ENCODE measurements at places on chromosomes 7 and 10.

DNA sequence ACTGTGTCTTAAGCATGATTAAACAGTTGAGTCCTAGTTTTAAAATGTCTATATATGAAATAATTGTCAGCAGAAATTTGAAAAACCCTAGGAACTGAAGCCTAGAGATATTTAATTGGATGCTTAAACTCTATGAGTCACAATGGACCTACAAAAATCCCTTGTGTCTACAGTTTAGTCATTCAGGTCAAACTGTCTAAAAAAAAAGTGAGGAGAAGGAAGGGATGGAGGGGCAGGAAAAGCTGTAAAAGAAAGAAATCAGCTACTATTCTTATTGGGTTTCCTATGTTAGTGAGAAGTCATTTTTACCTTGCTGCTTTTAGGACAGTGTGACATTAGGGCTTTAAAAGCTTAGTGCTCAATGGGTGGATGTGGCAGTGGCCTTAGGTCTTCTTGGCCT lies 406.1 kb upstream of the FZD8 start:
- no peak overlapping the region for H3K4me3 ChIP-seq
- no peaks in the 10 kb centered on the region for H3K36me3 ChIP-seq
- H3K27ac ChIP-seq: no peak overlapping the region
- DNase-seq: no peak

DNA sequence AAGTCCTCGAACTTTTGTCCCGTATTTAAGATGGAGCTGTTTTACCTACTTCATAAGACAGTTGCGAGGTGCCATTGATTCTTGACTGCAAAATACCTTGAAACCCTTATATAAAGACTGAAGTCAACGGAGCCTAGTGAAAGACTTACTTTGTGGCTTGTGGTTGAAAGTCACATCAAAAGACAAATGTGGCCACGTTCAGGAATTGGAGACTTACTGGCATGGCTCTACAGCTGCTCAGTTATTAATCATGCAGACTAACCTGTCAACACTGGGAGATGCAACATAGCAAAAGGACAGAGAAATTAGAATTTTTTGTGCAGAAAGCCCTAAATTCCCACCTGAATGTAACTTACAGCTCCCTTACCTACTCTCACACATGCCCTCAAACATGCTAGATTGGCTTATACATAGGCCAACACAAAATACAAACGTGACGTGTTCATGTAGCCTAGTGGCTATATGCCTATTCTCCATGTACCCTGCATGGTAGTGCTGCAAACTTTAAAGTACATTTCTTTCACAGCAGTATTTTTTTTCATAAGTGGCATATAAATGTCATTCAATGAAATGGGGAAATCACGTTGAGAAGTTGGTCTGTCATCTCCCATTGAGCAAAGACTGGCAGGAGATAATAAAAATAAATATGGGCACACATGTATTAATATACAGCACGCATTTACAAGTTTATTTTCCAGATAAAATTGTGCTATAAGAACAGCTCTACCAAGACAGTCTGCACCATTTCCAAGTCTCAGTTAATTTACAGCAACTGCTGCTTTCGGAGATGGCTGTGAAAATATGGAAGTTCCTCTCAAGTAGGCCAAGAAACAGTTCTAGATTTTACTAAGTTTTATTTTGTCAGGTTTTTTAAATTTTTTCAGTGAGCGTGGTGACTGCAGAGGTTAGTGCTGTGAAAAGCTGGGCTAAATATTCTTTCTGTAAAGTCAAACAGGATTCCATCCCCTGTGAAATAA lies 170.4 kb upstream of the C7orf33 start:
- no peaks in the 10 kb centered on the region for H3K27me3 ChIP-seq
- no peaks in the 10 kb centered on the region for H3K4me1 ChIP-seq
- no peak overlapping the region for H3K27ac ChIP-seq
- no peak for DNase-seq
- H3K36me3 ChIP-seq: no peaks in the 10 kb centered on the region

GRCh38 chr10:93751832-93752231 lies 5.9 kb upstream of the LGI1 start:
- no peak for DNase-seq
- H3K4me3 ChIP-seq: peak overlapping the region; percentile 6
- H3K27me3 ChIP-seq: no peaks in the 10 kb centered on the region
- H3K27ac ChIP-seq: no peak overlapping the region

GRCh38 chr10:74502963-74503608 lies 323.3 kb upstream of the KAT6B start:
- no peaks in the 10 kb centered on the region for H3K27me3 ChIP-seq
- no peak overlapping the region for H3K27ac ChIP-seq

GRCh38 chr10:71520042-71520441 lies 123.3 kb downstream of the CDH23 start:
- no peaks in the 10 kb centered on the region for H3K36me3 ChIP-seq
- no peaks in the 10 kb centered on the region for H3K4me1 ChIP-seq
- no peak overlapping the region for H3K4me3 ChIP-seq
- H3K27ac ChIP-seq: no peak overlapping the region

DNA sequence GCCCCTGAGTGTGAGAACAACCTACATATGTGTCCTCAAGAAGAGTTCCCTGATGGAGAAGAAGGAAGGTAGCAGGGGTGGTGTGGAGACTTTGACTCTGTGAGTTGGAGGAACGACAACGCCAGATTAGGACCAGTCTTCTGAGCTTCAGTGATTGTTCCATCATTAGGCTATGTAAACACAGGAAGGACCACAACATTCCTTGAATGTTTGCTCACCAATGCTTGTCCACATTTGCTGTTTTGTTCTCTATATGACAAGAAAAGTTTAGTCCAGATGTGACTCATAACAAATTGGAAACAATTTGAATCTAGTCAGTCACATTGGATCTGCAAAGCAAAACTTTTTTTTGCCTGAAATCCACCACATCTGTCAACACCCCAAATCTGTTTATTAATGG lies 62.7 kb downstream of the ENTPD1 start:
- H3K27me3 ChIP-seq: no peaks in the 10 kb centered on the region
- H3K4me3 ChIP-seq: no peak overlapping the region
- H3K36me3 ChIP-seq: no peaks in the 10 kb centered on the region

GRCh38 chr10:63374991-63375390 lies 90.8 kb downstream of the JMJD1C start:
- no peaks in the 10 kb centered on the region for H3K27me3 ChIP-seq
- no peaks in the 10 kb centered on the region for H3K4me1 ChIP-seq
- no peak overlapping the region for H3K4me3 ChIP-seq
- H3K27ac ChIP-seq: no peak overlapping the region

GRCh38 chr7:103150192-103150591 lies 1.3 kb upstream of the NAPEPLD start:
- no peak overlapping the region for H3K27ac ChIP-seq
- H3K36me3 ChIP-seq: no peaks in the 10 kb centered on the region
- no peak for DNase-seq
- no peaks in the 10 kb centered on the region for H3K4me1 ChIP-seq

DNA sequence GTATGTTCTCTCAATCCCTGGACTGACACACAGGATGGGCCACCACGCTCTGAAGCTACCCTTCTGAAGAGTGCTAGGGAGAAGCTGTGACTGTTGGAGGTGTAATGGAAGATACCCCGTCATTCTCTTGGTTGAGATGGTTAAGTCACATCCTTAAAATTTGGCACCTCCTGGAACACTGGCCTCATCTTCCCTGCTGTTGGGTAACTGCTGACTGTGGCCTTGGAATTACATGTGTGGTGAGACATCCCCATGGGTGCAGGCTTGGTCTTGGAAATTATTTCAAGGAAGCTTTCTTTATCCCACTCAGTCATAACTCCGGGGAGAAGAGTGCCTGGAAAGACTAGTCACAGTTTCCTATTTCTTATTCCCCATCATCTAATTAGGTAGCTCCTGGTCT lies 62.0 kb downstream of the LRMDA start:
- H3K27ac ChIP-seq: no peak overlapping the region
- H3K27me3 ChIP-seq: no peaks in the 10 kb centered on the region
- DNase-seq: no peak
- H3K4me1 ChIP-seq: no peaks in the 10 kb centered on the region
- H3K36me3 ChIP-seq: no peaks in the 10 kb centered on the region

DNA sequence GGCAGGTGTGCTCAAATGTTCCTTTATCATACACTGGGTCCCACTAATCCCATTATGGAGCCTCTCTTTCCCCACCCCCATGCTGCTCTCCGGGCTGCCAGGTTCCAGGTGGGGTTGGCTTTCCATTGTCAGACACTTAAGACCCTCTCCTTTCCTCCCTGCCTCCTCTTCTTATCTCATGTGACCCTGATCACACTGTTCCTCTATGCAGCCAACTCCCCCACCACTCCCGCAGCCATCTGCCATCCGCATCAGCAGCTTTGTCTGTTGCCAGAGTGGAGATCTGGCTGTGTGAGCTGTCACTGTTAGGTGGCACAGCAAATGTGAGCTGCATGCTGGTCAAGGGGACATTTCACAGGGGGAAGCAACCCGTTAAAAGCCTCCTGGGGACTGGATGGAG lies 391.4 kb downstream of the TNS3 start:
- H3K4me1 ChIP-seq: peaks cover 1% of the 10 kb centered on the region
- H3K36me3 ChIP-seq: no peaks in the 10 kb centered on the region
- no peak overlapping the region for H3K27ac ChIP-seq
- DNase-seq: no peak
- H3K27me3 ChIP-seq: no peaks in the 10 kb centered on the region

DNA sequence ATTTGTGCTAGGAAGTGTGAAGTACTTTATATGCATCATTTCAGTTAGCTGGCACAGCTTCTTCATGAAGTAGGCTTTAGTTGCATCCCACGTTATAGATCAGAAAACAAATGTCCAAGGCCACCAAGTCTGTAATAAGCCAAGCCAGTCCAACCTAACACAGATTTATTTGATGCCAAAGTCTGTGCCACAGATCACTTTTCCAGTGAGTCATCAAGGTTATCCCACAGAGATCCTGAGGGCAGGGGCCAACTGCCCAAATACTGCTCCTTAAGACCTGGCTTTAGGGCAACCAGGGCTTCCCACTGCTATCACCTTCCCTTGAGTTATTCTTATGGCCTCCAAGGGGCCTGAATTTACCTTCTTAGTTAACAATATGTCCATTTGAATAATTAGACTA lies 1340.4 kb downstream of the XPNPEP1 start:
- no peaks in the 10 kb centered on the region for H3K4me1 ChIP-seq
- H3K27me3 ChIP-seq: no peaks in the 10 kb centered on the region

- H3K27me3 ChIP-seq: peaks cover 5% of the 10 kb centered on the region
- peak overlapping the region; percentile 17 for H3K27ac ChIP-seq
- H3K4me1 ChIP-seq: no peaks in the 10 kb centered on the region
- peak overlapping the region; percentile 65 for H3K4me3 ChIP-seq
These were observed 3.2 kb downstream of the SFMBT2 start for GRCh38 chr10:7407368-7408290.

DNA sequence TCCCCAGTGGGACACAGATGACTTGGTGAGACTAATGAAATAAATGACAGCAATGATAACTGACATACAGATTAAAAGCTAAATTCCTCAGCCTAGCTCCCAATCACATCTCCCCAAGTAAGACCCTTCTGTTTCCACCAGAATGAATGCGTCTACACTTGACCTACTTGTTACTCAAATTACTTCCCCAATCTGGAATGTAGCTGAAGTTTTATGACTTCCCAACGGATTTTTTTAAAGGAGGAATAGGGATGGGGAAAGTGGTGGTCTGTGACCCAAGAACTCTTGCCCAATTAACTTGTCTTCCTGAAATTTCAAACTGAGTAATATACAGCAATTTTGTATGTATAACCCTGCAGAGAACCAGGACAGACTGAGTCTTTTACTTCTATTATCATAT lies 9.1 kb downstream of the H2AZ2 start:
- no peak overlapping the region for H3K27ac ChIP-seq
- H3K4me1 ChIP-seq: no peaks in the 10 kb centered on the region
- no peak overlapping the region for H3K4me3 ChIP-seq
- DNase-seq: no peak
- peaks cover 72% of the 10 kb centered on the region for H3K36me3 ChIP-seq

DNA sequence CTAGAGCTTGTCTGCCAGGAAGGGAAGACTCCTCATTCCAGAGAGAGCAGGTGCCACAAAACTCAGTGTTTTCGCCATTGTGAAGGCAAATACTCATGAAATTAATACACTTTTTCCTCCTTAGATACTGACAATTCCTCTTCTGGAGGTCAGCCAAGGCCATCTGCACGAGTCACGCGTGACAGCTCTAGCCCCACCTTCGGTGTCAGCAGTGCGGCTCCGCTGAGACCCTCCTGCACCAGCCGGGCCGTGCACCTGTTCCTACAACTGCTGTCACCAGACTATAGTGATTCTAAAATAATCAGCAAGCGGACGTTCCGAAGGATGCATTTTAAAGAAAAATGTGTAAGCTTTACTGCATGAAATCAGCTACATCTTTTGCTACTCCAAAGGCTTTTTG lies 127.7 kb downstream of the DIP2C start:
- H3K4me1 ChIP-seq: peaks cover 3% of the 10 kb centered on the region
- no peak for DNase-seq
- no peaks in the 10 kb centered on the region for H3K27me3 ChIP-seq
- no peaks in the 10 kb centered on the region for H3K36me3 ChIP-seq

- H3K4me3 ChIP-seq: no peak overlapping the region
- H3K36me3 ChIP-seq: no peaks in the 10 kb centered on the region
- no peak for DNase-seq
- H3K27me3 ChIP-seq: no peaks in the 10 kb centered on the region
- no peaks in the 10 kb centered on the region for H3K4me1 ChIP-seq
These were observed 91.6 kb downstream of the C10orf105 start for GRCh38 chr10:71627956-71628355.

- peaks cover 16% of the 10 kb centered on the region for H3K36me3 ChIP-seq
- no peak for DNase-seq
- H3K27me3 ChIP-seq: no peaks in the 10 kb centered on the region
- no peak overlapping the region for H3K27ac ChIP-seq
- no peak overlapping the region for H3K4me3 ChIP-seq
These were observed 45.8 kb downstream of the CHST15 start for GRCh38 chr10:124047427-124048152.

- no peaks in the 10 kb centered on the region for H3K4me1 ChIP-seq
- no peak overlapping the region for H3K4me3 ChIP-seq
- DNase-seq: peak; percentile 69
- no peak overlapping the region for H3K27ac ChIP-seq
- H3K36me3 ChIP-seq: no peaks in the 10 kb centered on the region
These were observed 93.3 kb downstream of the CUL2 start for GRCh38 chr10:34996843-34997242.

DNA sequence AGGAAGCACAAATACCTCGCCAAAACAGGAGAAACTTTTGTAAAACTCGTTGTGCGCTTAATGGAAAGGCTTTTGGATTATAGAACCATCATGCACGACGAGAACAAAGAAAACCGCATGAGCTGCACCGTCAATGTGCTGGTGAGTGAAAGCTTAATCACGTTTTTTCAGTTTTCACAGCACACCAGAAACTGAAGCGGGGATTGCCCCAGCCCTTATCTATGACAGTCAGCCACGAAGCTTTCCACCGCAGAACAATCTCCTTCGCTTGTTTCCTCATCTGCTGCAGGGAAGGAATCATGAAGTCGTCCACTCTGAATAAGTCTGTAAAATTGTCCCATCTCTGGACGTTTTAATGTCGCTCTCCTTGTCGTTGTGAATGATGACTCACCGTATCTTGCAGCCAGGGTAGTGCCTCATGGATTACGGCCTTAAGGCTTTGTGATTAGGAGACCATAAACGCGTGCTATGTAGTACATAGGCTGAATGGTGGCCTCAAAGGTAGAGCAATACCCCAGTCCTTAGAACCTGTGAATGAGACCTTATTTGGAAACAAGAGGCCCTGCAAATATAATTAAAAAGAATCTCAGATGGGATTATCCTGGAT lies 174.9 kb upstream of the NPS start:
- no peaks in the 10 kb centered on the region for H3K4me1 ChIP-seq
- H3K36me3 ChIP-seq: peaks cover 20% of the 10 kb centered on the region
- no peak overlapping the region for H3K4me3 ChIP-seq
- no peak overlapping the region for H3K27ac ChIP-seq

All from ascending aorta (tissue), 2 donors.